Spleen (tissue), 13 donors: ENCODE measurements at places on chromosomes 12 and 14. TPM values are rescaled to one million over a fixed set of nuclear protein-coding genes. Genes with fewer than 3 reads are reported as not detected.
A peak's percentile ranks its signal among the peaks of the same experiment; 100 is the strongest.

The CACNA2D4 gene
- 10.0 TPM for total RNA-seq

DNA sequence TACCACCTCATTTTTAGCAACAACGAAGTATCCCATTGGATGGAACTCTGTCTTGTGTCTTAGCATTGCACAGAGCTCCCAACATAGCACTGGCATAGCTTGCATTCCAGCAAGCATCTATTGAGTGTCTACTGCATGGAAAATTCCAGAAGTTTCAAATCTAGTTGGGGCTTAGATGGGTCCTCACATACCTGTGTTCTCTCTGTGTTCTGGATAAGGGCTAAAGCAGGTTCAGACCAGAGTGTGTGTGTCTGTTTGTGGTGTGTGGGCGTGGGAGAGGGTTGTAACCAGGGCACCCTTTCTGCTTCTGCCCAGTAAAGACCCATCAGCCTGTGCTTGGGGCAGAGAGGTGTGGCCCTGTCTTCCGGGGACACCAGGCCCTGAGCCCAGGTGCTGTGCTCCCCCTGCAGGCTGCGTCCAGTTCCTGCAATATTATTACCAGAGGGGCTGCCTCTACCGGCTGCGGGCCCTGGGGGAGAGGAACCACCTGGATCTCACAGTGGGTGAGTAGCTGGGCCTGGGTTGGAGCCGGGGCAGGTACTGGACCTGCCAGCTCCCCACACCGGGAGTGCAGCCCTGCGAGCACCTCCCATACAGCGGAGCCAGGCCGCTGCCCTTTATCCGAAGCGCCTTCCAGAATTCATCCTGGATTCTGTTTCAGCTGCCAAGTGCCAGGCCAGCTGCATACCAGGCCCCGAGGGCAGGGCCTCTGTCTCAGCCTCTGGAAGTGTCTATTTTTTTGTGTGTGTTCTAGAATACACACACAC is 20.3 kb downstream of the RHOF start:
- DNase-seq: peak; percentile 94
- H3K27me3 ChIP-seq: no peaks in the 10 kb centered on the region
- H3K4me1 ChIP-seq: peaks cover 7% of the 10 kb centered on the region
- peaks cover 7% of the 10 kb centered on the region for H3K36me3 ChIP-seq
- no peak overlapping the region for H3K27ac ChIP-seq

- H3K27me3 ChIP-seq: no peaks in the 10 kb centered on the region
- H3K4me3 ChIP-seq: no peak overlapping the region
- DNase-seq: no peak
- H3K4me1 ChIP-seq: peaks cover 18% of the 10 kb centered on the region
- no peak overlapping the region for H3K27ac ChIP-seq
Measured at GRCh38 chr12:76533331-76533730, 26.2 kb downstream of the OSBPL8 start.

GRCh38 chr14:98175436-98175835 is 1096.6 kb downstream of the BCL11B start:
- H3K4me3 ChIP-seq: no peak overlapping the region
- H3K4me1 ChIP-seq: peaks cover 24% of the 10 kb centered on the region
- no peaks in the 10 kb centered on the region for H3K27me3 ChIP-seq
- H3K36me3 ChIP-seq: no peaks in the 10 kb centered on the region
- no peak overlapping the region for H3K27ac ChIP-seq
- no peak for DNase-seq

GRCh38 chr14:83975841-83976770 is 1553.8 kb upstream of the FLRT2 start:
- DNase-seq: no peak
- H3K36me3 ChIP-seq: no peaks in the 10 kb centered on the region
- peak overlapping the region; percentile 48 for H3K27ac ChIP-seq
- H3K4me3 ChIP-seq: no peak overlapping the region
- H3K4me1 ChIP-seq: no peaks in the 10 kb centered on the region

DNA sequence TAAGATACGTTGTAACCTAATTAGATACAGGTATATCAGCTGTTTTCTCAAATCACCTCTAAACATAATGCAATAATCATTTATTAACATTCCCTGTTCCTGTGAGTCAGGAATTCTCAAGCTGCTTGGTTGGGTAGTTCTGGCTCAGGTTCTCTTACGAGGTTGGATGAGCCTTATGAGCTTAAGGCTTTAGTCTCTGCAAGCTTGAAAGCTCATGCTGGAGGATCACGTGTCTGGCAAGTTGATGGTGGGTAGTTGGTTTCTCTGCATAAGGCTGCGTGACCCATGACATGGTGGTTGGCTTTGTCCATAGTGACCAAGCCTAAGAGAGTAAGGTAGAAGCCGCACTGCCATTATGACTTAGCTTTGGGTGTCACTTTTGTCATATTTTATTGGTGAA is 62.0 kb downstream of the PLEKHA5 start:
- no peaks in the 10 kb centered on the region for H3K36me3 ChIP-seq
- H3K27ac ChIP-seq: no peak overlapping the region
- no peak overlapping the region for H3K4me3 ChIP-seq
- no peaks in the 10 kb centered on the region for H3K27me3 ChIP-seq
